Motor neuron (in vitro differentiated cells): ENCODE measurements at places on chromosomes 16 and 17.

DNA sequence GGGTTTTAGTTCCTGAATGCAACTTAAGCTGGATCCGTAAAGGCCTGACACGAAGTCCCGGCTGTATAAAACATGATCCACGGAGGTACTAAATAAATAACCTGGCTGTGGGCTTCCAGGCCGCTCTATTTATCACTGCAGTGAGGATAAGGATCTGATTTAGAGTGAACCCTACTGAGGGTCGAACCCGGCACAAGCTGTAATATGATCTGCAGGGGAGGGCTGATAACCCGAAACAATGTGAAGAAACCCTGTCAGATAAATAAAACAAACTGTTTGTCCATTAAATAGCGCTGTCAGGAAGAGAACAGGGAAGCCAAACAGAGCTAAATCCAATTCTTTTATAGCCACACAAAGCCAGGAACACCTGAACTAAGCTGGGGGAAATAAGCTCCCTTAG is 375.6 kb upstream of the SALL1 start:
- peak; percentile 37 for ATAC-seq

GRCh38 chr17:81713556-81714411 is 1.7 kb downstream of the SLC25A10 start:
- peak; percentile 3 for ATAC-seq

DNA sequence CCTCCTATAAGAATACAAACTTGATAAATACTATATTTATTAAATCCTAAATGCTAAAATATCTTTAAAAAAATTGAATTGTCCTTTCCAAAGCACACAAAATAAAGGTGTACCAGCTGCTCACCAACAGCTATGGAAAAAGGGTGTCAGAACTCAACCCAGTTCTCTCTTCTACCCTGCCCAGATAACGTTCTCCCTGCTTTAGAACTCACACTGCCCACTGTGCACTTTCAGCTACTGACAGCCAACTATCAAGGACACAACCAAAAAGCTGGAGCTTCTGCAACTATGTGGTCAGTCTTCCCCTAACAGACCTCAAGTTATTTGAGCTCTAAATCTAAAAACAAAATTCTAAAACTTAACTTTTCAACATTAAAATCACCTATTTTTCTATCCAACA is 13.7 kb downstream of the AP1G1 start:
- no peak for ATAC-seq

- ATAC-seq, result no peak
These were observed 210.0 kb upstream of the DYNLRB2 start for GRCh38 chr16:80330803-80331202.
